ENCODE measurements at places on chromosomes 5 and 9.
A peak's percentile ranks its signal among the peaks of the same experiment; 100 is the strongest.

DNA sequence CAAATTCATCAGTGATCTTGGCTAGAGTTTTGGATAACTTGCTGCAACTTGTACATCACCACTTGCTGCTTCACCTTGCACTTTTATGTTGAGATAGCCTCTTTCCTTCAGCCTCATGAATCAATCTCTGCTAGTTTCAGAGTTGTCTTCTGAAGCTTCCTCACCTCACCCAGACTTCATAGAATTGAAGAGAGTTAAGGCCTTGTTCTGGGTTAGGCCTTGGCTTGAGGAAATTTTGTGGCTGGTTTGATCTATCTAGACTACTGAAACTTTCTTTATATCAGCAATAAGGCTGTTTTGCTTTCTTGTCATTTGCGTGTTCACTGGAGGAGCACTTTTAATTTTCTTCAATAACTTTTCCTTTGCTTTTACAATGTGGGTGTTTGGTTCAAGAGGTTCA, 12.8 kb downstream of the FER start:
- no peak for DNase-seq

- no peak for DNase-seq
Observed at GRCh38 chr5:132100672-132101261, 27.2 kb downstream of the CSF2 start.

DNA sequence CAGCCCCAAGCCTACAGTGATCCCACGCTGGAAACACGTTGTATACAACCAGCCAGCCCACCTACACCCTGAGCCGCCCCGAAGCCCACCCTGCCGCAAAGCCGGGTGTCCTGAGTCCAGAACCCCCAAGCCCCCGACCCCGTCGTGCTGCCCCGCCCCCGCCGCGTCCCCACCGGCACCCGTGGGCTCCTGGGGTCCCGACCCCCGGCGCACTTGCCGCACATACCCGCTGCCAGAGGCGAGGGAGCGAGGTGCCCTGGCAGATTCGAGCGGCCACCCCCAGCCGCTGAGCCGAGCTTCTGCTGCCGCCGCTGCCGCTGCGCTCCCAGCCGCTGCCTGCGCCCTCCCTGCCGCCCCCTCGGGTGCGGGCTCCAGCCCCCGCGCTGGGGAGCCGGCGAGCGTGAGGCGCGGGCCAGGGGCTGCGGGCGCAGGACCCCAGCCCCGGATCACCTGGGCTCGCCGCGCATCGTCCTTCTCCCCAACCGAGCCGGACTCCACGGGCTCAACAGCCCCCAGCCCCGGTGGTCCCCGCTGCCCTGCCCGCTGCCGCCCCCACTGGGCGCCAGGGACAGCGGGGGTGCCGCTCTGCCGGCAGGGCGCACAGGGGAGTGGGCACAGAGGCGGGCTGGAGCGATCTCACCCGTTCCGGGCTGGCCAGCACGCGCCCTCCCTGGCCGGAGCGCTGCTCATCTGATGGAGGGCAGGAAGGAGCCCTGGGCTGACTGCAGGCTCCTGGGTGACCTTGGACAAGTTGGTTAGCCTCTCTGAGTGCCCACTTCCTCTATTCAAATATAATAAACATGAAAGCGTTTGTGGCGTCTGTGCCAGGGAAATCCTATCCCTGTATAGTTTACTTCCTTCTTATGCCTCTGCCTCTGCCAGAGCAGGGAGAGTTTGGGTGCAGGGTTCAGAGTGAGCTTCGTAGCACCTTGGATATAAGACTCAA, at the start of gene HTR4:
TSS of gene HTR4 (minus strand) at position 692 of the 946 bp plus-strand sequence. CDS start 17,513 bp downstream, outside the sequence.
- no peak for DNase-seq

DNA sequence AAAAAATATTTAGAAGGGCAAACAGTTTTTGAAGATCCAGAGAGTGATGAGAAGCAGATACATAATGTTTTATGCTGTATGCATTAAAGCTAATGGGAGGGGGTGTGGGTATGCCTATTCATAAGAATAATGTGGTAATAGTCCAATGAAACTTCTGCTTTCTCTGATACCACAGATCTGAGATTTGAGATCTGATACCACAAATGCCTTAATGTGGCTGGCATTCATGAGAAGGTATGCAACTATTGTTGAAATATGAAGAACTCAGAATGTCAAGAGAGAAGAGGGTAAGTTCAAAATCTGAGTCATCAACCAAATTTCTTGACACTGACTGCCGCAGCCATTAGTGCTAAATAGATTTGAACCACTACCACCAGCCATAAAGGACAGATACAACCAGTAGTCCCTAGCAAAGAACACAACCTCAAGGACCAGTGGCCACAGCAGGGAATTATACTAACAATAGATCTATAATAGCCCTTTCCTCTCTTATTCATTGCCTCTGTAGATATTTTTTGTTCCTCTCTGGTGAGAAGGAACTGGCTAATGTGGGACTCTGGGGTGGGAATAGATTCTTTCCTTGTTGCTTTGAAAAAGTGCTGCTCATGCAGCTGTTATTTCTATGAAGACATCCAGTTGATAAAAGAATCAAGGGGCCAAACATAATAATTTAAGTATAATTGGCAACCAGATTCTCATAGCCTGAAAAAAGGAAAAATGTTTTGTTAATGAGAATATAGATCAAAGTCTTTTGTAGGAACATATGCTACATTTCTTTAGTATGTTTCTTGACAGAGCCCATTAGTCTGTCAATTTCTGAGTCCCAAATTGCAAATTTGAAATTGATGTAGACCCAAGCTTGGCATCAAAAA, 256.5 kb upstream of the ZNF608 start:
- no peak for DNase-seq

DNA sequence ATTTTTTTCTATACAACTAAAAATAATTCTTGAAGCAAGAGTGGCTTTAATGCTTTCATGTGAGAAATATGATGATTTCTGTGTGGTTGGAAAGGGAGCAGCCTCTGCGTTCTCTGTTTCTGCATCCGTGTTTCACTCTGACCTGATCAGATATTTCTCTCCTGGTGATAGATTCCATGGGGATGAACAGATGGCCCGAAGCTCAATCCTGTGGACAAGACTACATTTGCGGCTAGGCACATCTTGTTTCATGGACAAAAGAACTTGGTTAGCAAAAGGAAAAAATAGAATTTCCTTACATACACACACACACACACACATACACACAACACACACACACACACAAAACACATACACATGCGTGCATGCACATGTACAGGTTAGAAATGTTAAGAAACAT, 218.2 kb upstream of the ADAMTS16 start:
- DNase-seq: no peak

DNA sequence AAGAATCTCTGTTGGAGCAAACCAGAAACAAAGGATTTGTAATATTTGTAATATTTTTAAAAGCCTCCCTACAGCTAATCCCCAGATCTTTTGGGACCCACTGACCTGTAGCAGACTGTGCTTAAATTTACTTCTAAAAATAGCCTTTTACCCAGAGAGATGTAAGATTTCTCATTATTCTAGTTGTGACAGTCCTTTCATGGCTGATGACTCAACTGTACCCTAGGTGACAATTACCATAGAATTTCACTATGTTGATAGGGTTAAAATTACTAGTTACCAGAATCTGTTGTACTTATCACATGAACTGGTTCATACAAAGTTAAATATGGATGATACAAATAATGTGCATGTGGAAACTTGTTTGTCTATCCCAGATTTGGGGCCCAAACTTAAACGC, 543.9 kb upstream of the SEMA6A start:
- DNase-seq: no peak

GRCh38 chr5:122774861-122775549, at the start of gene SNX2:
SNX2 (plus strand) TSS chr5:122775080; CDS start chr5:122775104, 24 bp downstream.
- peak; percentile 66 for DNase-seq

- DNase-seq: no peak
Observed at GRCh38 chr5:172733131-172733973, 37.6 kb downstream of the DUSP1 start.

GRCh38 chr9:135087489-135087792, at the start of gene OLFM1:
OLFM1 (plus strand) TSS chr9:135087668; CDS start chr9:135087990, 322 bp downstream.
- DNase-seq: no peak

- no peak for DNase-seq
Observed at GRCh38 chr5:17018871-17019270, 82.8 kb upstream of the MYO10 start.

DNA sequence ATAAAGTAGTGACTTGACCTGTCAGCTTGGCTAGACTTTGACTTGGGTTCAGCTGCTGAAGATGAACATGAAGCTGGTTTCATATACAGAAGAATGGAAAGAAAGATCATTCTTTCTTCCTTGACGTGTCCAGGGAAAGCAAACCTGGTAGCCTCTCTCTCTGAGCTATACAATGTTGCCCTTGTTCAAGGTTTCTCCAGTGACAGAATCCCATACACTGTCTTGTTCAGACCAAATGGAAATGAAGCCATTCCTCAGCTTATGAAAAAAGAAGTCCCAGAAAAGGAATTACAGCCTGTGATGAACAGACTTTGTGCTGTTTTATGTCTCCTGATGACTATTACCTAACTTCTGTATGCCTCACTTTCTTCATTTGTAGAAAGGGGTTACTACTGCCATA, 349.8 kb upstream of the KLF4 start:
- DNase-seq: no peak

DNA sequence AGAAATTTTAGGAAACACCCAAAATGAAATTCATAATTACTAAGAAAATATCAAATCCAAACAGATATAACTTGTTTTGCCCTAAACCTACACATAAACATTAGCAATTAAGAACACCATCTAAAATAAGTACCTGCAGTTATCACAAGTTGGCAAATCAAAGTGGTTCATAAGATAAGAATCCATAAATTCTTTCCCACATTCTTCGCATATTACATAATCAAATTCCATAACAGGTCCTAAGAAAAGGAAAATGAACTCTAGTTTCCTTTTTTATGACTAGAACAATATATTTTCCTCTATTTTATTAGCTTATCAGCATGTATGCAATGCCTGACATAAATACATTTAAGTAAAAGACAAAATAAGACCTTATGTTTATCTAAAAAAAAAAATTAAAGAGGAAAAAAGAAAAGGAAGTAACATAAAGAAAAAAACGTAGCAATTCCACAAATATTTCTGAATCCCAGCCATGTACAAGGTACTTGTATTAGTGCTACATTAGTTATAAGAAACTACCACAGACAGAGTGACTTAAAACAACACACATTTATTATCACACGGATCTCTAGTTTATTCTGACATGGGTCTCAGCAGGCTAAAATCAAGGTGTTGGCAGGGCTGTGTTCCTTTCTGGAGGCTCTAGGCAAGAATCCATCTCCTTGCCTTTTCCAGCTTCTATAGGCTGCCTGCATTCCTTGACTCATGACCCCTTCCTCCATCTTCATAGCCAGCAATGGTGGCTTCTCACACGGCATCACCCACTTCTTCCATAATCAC, 7.5 kb downstream of the XPA start:
- DNase-seq: no peak

DNA sequence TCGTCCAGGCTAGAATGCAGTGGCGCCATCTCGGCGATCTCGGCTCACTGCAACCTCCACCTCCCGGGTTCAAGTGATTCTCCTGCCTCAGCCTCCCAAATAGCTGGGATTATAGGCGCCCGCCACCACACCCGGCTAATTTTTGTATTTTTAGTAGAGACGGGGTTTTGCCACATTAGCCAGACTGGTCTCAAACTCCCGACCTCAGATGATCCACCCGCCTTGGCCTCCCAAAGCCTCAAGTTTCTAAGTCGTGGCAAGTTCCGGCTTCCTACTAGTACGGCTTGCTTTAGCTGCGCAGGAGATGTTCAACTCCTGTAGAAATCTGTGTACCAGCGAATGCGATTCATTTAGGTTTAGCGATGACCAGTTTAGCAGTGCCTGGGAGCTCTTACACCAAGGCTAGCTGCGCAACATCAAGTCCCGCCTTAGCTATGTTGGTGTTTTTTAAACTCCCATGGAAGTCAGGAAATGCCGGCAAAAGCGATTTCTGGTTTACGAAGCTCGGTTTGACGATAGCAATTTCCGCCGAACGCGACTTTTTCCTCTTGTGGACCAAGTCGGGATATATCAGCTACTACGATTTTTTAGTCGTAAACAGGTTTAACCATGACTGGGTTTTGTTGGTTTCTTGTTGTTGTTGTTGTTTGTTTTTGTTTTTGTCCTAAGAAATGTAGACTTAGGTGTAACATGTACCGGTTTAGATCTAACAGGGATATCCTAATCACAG, 46.4 kb downstream of the ANXA2R start:
- no peak for DNase-seq

DNA sequence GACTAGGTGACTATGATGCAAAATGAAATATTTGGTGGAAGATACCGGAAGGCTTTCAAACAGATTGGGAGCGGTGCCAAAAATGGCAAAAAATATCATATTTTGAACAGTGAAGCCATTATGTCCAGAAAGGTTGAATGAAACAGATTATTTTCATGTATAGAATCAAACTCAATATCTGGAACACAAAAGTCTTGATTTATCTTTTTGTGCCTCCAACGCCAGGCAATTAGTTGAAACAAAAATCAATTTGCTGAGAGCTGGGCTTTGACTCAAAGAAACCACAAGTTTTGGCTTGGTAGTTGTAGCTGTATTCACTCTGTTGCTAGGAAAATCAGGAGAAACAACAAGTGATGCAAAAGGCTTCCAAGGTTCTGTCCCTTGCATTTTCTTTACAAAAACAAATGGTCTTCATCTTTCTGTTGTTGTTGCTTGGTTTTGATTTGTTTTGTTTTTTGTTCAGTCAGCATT, 421.7 kb upstream of the TYRP1 start:
- no peak for DNase-seq

- no peak for DNase-seq
Observed at GRCh38 chr5:88380332-88380731, 111.7 kb upstream of the TMEM161B start.

DNA sequence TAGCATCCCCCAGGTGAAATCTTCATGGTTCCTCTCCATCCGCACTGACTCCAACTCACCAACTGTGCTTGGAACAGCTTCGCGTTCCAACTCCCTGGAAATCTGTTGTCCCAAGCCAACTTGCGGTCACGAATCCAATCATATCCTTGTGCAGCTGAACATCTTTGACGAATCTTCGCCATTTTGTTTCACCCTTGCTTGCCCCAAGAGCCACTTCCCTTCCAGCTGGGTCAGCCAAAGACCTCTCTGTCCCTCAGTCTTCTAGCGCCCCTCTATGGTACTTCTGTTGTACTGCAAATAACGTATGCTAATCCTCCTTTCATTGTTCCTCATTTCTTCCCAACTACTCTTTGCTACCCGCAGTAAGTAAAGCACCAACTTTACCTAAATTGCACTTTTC, 61.0 kb upstream of the TARS1 start:
- no peak for DNase-seq

- no peak for DNase-seq
Observed at GRCh38 chr9:7186175-7186574, 428.4 kb downstream of the KDM4C start.

GRCh38 chr5:38500573-38501260, 55.7 kb downstream of the LIFR start:
- DNase-seq: no peak

GRCh38 chr9:74499770-74500583, 2.8 kb downstream of the RORB start:
- no peak for DNase-seq

All from GM18507 (cell line).